ENCODE measurements at places on chromosomes 1 and 21.

DNA sequence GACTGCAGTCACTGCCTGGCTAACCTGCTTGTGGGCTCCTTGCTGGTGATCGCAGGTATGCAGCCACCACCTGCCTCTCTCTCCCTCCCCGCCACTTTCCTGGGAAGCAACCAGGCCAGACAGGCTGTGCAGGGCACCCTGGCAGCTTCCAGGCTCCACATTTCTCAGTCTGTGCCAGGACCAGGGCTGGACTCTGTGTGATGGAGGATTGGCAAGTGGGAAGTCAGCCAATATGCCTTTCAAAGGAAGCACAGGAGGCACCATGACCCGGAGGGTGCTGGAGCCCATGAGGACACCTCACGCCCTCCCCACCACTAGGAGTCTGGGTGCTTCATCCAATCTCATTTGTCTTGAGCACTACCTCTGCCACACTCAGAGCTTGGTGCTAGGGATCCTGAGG is 15.8 kb upstream of the DISP3 start:
- DNase-seq: no peak

DNA sequence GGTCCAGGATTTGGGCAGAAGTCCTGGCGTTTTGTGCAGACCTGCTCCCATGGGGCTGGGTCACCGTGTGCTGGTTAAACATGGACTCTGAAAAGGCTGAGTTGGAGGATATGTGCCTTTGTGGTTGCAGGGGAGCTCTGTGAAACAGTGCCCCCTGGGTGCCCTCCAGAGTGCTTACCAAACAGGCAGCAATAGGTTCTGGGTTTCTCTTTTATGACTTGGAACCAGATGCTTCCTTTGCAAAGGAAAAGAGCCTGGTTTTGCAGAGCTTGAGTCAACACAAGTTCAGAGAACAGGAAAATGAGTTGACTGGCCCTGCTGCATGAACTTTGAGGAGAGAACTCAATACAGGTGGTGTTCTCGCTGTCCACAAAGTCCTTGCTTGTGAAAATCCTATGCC is 288.9 kb downstream of the TM2D1 start:
- DNase-seq: no peak

GRCh38 chr1:182802006-182802803 is 12.6 kb downstream of the NPL start:
- peak; percentile 78 for DNase-seq

DNA sequence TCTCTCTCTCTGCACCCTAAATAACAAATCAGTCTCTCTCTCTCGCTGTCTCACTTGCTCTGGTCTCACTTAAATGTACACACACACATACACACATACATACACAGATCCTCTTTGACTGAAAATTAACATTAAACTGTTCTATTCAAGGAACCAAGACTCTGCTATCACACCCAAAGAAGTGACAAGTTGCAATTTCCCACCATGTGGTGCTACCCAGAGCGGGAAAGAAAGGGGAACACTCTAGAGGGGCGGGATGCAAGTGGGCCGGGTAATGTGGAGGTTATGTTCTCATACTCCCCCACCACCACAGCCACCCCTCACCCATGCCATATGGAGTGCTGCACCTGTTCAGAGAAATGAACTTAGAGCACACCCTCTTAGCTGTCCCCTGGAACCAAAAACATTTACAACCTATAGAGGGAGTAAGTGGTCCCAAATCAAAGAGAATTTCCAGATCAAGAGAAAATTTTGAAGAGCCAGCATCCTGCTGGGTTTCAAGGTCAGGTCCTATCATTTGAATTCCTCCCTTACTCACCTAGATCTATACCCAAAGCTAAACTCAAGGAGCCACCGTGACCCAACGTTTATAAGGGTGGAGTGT is 319.4 kb downstream of the BRINP2 start:
- DNase-seq: no peak

DNA sequence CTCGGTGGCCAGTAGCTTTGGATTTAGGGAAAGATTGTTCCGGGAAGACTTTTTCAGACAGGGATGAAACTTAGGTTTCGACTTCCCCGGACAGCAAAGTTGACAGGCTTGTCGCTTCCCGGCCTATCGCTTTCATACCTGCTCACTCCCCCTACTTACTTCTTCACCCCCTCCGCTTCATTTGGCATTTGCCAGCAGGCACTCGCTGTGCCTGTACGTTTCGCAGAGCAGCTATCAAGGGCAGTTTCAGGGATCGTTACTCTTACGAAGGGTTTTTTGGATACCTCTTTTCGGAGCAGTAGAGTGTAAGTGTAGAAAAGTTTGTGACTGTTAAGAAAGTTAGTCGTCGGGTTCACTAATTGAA is 393 bp downstream of the BLZF1 start:
- no peak for DNase-seq
